ENCODE measurements at places on chromosomes 5 and 9.
A peak's percentile ranks its signal among the peaks of the same experiment; 100 is the strongest.

GRCh38 chr9:125810161-125810560 is 63.0 kb downstream of the PBX3 start:
- no peak for DNase-seq

- no peak for DNase-seq
Observed at GRCh38 chr5:39270225-39270848, 51.0 kb upstream of the FYB1 start.

DNA sequence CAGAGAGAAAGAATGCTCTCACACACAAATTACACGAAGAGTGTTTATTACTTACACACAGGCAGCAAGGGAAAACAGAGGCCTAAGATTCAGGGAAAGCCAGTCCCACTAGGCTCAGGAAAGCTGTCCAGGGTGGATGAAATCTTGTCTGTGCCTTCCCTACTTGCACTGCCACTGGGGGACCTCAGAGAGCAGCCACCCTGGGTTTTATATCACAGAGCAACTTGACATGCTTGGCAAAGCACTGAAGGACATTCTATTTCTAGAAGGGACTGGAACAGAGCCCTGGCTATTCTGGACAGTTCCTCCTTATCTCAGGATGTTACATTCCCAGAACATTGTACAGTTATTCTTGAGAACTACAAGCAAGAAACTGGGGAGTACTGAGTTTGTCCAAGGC is 7.5 kb upstream of the PRSS3 start:
- DNase-seq: no peak

- DNase-seq: no peak
Observed at GRCh38 chr5:44770780-44771717, 37.7 kb upstream of the MRPS30 start.

GRCh38 chr9:126609191-126609590 is 4.5 kb upstream of the LMX1B start:
- no peak for DNase-seq

DNA sequence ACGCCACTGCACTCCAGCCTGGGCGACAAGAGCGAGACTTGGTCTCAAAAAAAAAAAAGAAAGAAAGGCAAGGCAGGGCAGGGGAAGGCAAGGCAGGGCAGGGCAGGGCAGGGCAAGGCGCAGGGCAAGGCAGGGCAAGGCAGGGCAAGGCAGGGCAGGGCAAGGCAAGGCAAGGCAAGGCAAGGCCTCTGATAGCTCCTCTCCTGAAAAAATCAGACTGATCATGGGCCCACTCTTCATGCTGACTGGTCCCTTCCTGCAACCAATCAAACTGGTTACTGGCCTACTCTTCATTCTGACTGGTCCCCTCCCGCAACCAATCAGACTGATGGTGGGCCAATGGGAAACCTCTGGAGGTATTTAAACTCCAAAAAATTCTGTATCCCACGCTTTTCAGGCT is 3.4 kb upstream of the ZBTB5 start:
- DNase-seq: no peak

DNA sequence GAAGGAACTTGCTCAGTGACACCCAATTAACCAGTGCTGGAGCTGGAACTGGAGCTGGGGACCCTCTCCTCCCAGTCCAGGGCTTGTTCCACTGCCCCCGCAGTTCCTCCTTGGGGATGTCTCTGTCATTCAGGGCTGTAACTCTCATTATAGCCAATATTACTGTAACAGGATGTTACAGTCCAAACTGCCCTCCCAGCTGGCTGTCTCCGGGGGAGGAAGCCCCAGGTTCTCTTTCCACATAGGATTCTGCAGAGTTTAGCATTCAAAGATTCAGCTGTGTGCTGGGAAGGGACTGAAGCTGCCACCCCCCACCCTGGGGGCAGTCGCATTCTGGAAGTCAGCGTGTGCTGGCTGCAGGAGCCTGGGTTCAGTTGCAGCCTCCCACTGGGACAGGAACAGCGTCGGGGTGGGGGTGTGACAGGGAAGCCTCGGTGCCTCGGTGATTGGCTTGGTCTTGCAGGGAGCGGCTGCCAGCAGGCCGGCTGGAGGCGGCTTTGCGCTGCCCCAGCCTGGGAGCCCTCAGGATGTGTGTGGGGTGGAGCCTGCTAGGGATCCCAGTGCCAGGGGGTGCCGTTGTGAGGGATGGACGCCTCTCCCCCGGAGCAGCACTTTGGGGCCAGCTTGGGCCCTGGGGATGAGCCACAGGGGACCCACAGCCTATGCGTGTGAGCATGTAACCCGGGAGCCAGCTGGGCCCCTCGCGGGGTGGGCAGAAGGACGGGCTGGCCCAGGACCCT is 101.1 kb downstream of the RGS3 start:
- DNase-seq: no peak

- peak; percentile 35 for DNase-seq
Observed at GRCh38 chr9:126705767-126706697, 92.3 kb downstream of the LMX1B start.

GRCh38 chr5:170132976-170133448 is 27.3 kb downstream of the FOXI1 start:
- no peak for DNase-seq

GRCh38 chr5:133565993-133566392 is 46.3 kb downstream of the FSTL4 start:
- DNase-seq: no peak

DNA sequence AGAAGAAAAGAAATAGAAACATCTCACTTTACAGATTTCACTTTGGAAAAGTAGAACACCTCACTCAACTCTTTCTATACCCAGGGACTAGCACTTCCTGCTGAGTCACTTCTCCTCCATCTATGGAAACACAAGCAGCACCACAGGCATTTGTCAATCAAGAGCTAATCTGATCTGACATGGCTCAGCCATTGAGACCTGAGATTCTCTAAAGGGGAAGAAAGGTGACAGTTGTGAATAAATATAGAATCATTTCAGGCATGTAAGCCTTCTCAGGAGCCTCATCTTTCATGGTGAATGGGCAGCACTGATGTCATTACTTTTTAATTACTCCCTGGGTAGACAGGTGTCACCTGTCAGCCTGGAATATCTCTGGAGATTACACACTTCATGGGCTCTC is 559.8 kb downstream of the HINT1 start:
- no peak for DNase-seq

- DNase-seq: peak; percentile 40
Observed at GRCh38 chr9:98045234-98046179, 11.0 kb upstream of the NANS start.

DNA sequence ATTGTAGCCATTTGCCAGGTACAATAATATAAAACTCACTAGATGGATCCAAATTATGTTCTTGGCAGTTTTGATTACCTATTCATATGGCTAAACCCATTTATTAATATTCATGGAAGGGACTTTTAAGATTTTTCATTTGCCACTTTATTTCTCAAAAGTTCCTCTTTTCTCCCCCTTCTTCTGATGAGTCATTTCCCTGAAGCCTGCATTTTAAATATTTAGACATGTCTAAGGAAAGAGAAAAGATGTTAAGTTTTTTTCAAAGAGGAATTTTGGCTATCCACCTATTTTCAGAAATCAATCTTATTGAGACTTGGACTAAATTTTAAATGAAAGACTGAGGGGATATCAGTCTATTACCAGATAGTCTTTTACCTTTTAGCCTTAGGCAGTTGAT is 1189.4 kb downstream of the EFNA5 start:
- DNase-seq: no peak

GRCh38 chr5:86757824-86758223 is 140.1 kb downstream of the COX7C start:
- no peak for DNase-seq

DNA sequence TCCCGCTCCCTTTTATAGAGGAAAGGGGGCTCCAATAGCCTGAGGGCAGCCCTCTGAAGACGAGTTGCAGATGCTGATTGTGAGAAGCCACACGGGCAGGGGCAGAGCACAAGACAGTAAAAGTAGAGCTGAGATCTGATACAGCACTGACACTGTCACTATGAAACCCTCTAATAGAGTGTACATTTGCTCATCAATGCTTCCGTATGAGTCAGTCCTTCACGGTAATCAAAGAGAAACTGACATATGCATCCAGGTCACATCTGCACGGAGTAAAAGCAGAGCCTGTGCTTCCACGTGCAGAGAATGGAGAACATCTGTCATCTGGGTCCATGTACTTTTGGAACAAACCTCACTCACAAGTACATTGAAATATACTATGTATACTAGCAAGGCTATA is 60.6 kb upstream of the TMEM215 start:
- DNase-seq: no peak

DNA sequence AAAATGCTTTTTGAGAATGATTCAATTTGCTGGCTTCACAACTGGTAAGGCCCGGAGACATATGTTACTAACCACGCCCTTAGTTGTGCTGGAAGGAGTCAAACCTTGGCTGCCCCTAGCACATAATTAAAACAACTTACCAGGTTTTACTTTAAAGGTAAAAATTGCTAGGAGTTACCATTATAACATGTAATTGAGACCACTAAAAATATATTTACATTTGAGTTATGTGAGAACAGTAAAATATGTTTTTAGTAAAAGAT is 435.6 kb upstream of the CDH9 start:
- peak; percentile 4 for DNase-seq

DNA sequence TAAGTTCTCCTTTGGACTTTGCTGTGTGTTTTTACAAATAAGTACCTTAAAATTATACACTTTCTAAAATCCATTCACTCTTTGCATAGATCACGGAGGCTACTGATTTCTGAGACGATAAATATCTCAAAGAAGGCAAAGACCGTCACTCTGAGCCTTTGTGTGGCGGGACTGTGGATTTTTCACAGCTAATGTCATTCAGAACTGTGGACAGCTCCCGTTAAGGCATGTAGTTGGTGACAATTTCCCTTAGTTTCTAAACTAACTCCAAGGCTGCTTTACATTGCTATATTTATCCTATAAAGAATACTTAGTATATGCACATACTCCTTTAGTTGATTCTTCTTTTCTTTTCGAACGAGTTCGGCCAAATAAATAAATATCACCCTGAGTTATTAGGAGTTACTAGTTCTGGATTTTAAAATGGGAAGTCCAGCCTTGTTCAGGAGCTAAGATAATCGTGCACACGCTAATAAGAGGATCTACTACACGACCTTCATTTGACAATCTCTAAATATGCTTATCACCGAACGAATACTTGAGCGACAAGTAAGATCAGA is 1.8 kb downstream of the HCN1 start:
- no peak for DNase-seq

GRCh38 chr5:110255194-110255593 is 471.3 kb downstream of the TMEM232 start:
- no peak for DNase-seq

DNA sequence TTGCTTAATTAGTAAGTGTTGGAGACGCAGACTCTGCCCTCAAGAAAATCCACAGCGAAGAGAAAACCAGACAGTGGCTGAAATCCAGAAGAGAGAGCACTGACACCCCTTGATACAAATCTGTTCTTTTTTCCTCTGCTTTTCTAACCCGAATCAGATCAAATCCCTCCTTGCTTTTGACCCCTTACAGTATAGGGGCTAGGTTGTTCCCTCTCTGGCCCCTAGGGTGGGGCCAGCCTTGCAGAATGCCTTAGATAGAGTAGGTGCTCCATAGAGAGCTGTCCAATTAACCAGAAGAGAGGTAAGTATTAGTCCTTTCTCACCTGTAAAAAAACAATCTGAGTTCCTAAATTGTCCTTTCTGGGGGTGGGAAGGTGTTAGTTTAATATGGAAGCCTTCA is 10.1 kb downstream of the C1QTNF2 start:
- no peak for DNase-seq

- DNase-seq: no peak
Observed at GRCh38 chr5:176817841-176818377, 7.5 kb downstream of the UNC5A start.

- DNase-seq: no peak
Observed at GRCh38 chr5:138978581-138978980, 103.4 kb upstream of the LRRTM2 start.

- DNase-seq: no peak
Observed at GRCh38 chr9:115209601-115210306, 91.8 kb upstream of the TNC start.

- DNase-seq: no peak
Observed at GRCh38 chr5:103375350-103375749, 116.8 kb downstream of the MACIR start.

DNA sequence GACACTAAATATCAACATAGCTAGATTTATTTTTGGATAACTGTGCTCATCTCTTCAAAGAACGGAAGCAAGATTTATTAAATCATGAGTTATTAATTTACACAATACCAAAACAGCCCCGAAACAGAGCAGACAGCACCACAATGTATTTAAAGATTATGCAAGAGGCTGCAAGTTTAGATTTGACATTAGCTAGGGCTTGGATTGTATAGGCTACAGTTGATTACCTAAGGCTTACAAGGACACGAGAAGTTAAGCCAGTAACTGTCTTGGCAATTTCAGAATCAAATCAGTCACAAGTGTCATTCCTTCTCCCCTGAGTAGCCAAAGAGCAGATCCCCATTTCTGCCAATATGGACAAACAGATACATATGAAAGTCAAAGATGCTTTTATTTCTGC is 152.6 kb downstream of the MED27 start:
- no peak for DNase-seq

DNA sequence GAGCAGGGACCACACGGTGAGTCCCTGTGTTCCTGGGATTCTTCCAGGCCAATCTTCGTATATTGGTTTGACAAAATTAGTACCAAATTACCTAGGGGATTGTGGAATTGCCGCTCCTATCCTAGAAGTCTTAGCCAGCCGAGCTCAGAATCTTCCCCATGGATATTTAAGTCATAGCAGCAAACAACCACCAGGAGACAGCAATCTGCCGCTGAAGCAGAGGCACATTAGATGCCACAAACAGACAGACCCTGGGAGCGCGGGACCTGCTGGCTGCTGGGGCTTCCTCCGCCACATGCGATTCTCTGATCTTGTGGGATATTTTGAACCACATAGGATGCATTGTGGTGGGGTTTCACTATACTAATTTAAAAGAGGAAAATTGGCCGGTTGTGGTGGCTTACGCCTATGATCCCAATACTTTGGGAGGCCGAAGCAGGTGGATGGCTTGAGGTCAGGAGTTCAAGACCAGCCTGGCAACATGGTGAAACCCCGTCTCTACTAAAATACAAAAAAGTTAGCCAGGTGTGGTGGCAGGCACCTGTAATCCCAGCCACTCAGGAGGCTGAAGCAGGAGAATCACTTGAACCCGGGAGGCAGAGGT is 31.7 kb upstream of the ZBTB43 start:
- DNase-seq: no peak

GRCh38 chr5:135069895-135070657 is 36.0 kb upstream of the PITX1 start:
- DNase-seq: no peak

GRCh38 chr5:142506756-142507155 is 179.1 kb downstream of the FGF1 start:
- DNase-seq: no peak

GRCh38 chr9:134267881-134268724 is 58.2 kb upstream of the RXRA start:
- no peak for DNase-seq
